Omental fat pad (tissue), 4 donors: ENCODE measurements at places on chromosomes 1 and 21.

GRCh38 chr1:56473582-56474270 is 105.6 kb downstream of the PLPP3 start:
- no peak for DNase-seq

DNA sequence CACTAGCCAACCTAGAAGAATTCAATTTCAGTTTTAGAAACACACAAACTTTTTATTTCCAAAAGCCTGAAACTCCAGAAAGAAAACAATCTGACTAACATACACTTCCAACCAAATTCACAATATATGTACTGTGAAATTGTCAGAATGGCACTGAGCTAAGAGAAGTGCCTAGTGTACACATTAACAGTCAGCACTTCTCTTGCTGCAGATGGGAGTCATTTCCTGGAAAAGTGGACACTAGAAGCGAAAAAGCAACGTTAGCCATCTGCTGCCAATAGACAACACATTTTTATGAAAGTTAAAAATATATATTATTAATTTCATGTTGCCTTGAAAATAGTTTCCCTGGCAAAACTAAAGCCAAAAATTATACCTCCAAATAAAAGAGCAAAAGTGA is 66.1 kb downstream of the EPS15 start:
- no peak for DNase-seq

DNA sequence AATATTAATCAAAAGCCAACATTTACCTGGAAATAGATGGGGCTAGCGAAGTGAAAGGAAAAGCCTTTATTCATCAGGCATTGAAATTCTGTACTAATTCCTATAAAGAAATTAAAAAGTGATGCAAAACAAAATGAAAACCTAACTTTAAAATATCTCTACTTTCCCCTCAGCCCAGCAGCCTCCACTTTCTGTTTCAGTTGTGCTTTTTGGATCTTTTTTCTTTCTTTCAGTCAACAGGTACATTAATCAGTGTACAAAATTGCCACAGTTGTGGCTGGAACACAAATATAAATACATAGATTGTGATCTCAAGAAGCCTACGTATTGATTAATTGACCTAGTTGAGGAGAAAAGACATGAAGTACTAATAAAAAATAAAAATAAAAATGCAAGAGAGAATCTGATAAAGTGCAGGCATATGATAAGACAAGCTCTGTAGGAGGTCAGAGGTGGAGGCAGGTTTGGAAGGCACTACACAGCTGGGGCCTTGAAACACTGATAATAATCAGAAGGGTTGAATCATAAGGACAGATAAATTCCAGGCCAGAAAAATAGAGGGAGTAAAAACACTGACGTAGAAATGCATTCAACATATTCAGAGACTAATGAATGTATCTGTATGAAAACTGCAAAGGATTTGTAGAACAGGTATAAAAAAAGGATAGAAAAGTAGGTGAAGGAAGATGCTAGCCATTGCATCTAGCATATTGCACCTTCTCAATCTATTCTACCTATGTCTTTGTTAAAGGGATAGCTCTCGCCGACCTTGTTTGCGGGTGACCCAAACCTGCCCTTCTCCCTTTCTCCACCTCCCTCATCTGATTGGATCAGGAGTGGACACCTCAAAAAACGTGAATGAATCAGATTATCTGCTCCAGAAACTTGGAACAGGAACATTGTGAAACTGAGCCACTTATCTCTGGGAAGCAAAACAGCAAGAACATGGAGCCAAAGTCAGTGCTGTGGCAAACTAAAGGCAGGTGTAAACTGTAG is 607.8 kb upstream of the ADGRL2 start:
- no peak for DNase-seq

DNA sequence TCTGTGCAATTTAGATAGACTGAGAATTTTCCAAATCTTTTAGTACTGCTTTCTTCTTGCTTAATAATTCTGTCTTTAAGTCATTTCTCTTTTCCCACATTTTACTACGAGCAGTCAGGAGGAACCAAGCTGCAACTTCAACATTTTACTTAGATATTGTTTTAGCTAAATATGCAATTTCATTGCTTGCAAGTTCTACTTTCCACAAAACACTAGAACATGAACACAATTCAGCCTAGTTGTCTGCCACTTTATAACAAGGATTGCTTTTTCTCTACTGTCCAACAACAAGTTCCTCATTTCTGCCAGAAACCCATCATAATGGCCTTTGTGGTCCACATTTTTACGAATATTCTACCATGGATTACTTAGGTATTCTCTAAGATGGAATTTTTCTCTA is 36.6 kb downstream of the SORT1 start:
- no peak for DNase-seq

DNA sequence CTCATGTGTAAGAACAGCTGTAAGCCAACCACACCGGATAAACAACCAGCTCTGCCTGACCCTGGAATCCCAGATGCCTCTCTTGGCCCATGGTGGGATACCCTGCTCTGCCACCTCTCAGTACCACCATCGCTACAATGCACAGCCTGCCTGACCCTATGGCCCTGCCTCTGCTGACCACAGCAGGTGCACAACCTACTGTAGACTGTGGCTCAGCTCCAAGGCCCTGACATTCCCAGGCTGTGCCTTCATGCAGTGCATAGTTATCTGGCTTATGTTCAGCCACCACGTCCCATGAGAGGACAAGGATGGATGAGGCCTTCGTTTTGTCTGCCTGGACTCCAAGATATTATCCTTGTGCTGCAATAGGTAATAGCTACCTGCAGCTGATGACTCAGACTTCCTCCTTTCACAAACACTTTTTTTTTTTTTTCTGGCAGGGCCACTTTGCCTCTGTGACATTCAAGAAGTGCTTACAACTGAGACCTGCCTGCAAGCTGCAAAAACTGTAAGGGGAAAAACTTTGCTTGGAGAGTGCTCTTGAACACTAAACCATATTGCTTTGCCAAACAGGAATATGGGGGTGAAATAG is 177.7 kb downstream of the URB2 start:
- no peak for DNase-seq

DNA sequence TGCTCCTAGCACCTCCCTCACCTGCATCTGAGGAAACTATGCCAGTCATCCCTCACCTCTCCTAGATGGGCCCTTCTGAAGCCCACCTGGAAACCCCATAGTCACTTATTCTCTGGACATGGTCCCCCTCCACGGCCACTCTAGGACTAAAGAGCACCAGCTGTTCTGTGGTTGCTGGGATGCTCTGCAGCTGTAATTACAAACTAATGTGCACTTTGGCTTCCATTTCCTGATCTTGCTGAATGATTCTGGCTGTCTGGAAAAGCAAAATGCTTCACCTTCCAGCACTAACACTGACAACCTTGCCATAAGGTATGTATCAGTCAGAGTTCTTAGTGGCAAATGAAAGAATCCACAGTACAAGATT is 48.7 kb upstream of the PSEN2 start:
- no peak for DNase-seq
